GM12878 (cell line): ENCODE measurements at places on chromosomes 4 and X.

- no peak for DNase-seq
Measured at GRCh38 chrX:149937871-149938426, 342 bp downstream of the EOLA2 start.

GRCh38 chr4:169252339-169253112, 18.2 kb downstream of the SH3RF1 start:
- no peak for DNase-seq

DNA sequence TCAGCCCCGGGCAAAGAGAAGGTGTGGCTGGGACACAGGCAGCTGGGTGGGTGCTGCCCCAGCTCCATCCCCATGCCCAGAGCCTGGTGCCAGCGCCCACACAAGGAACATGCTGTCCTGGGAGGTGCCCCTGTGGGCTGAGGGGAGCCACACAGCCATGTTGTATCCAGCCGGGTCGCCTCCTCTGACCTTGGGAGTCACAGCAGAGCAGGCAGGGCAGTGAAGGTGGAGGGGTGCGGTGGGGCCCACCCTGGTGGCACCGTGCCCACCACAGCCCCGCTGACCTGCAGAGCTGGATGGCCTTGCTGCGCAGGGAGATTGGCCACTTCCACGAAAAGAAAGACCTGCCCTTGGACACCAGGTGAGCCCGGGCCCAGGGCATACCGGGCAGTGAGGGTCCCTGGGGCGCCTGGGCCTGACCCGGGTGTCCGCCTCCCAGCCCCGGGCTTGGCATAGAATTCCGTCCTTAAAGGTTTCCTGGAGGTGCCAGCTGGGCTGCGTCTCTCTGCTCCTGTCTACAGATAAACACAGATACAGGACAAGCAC, 18.7 kb upstream of the ADD1 start:
- DNase-seq = no peak

DNA sequence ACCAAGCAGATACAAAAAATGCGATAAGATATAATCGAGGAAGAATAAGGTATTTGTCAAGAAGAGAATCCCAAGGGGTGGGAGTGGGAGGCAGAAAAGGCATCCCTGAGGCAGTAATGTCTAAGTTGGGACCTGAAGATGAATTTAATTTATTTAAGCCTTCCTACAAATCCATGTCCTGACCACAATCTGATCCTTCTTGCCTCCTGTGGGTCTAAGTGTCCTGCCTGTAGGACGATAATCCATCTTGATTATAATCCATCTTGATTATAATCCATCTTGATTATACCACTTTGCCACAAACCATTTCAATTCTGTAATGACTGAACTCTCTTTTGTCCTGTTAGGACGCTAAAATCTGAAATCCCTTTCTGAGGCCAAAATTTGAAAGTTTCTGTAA, 130.2 kb downstream of the COL25A1 start:
- DNase-seq = no peak

- DNase-seq = no peak
Measured at GRCh38 chrX:17414839-17415238, 39.8 kb downstream of the NHS start.

- no peak for DNase-seq
Measured at GRCh38 chr4:6474705-6475457, 2.5 kb upstream of the PPP2R2C start.

DNA sequence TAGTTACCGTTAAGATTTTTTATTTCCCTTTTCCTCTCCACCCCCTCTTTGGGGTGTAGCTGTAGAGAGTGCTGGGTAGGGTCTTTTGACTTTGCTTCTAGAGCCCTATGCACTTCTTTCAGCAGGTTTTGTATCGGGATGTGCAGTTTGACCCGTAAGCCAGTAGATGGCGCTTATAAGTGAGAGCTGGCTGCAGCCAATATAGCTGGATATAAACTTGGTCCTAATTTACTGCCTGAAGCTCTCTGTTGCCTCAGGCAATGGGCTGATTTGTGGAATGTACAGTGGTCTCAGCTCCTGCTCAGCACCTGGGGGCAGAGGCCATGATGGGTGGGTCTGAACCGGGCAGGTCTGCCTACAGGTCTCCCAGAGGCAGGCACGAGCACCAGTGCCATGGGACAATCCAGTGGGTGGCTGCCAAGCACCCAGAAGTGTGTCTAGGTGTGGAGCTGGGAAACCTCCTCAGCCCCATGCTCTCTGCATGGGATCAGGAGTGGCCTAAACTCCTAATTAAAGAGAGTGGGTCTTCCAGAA, 146.5 kb downstream of the SPANXN1 start:
- no peak for DNase-seq

- DNase-seq = no peak
Measured at GRCh38 chrX:101709384-101709783, 49.7 kb upstream of the ARMCX2 start.

- DNase-seq = no peak
Measured at GRCh38 chr4:3527914-3528876, 4.0 kb downstream of the LRPAP1 start.

DNA sequence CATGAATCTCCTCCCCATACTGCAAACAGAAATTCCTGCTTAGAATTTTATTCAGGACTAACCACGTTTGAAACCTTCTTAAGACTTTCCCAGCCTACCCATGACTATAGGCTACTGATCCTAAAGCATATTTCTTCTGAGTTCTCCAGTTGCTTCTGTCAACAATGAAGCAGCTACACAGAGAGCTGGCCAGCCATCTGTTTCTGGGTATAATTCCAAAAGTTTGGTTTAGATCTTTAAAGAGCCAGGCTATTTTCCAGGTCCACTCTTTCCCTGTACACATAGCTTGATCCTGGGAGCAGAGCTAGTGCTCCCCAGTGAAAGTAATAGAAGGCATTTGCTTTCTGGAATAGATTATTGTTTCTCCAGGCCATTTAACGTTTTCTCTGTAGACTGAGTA, 4.0 kb upstream of the ITM2A start:
- no peak for DNase-seq

GRCh38 chrX:73831500-73831899, 268.5 kb downstream of the CHIC1 start:
- no peak for DNase-seq

DNA sequence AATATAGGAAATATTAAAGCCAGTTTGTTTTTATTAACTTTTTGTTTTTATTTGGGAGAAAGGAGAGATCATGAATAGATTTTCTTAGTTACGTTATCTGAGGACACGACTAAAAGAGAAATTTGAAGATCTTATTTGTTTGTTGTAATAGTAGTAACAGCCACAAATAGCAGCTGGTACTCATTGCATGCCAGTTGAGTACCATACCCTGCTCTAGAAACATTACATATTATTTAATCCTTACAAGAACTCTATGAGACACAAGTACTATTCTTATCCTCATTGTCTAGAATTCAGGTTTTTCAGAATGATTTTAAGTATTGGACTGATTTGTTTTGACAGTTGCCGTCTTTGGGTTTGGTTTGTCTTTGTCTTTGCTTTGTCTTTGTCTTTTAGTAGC, 31.8 kb downstream of the USP53 start:
- no peak for DNase-seq

DNA sequence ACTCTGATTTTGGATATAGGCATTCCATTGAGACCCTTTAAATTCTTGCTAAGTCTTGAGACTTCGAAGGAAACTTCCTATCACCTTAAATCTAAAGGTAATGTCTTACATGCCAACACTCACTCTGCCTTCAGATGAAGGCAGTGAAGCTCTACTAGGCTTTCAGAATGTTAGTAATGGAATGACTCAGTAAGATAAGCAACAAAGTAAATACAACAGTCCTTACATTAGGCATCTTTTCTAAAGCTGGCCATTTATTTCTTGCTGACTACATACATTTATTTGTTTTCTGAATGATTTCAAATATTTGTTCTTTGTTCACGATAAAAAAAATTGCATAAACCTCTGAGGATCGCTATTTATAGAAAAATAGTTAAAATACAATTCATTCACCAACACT, 43.5 kb downstream of the ASIC5 start:
- no peak for DNase-seq

GRCh38 chrX:73681408-73681807, 118.4 kb downstream of the CHIC1 start:
- no peak for DNase-seq

DNA sequence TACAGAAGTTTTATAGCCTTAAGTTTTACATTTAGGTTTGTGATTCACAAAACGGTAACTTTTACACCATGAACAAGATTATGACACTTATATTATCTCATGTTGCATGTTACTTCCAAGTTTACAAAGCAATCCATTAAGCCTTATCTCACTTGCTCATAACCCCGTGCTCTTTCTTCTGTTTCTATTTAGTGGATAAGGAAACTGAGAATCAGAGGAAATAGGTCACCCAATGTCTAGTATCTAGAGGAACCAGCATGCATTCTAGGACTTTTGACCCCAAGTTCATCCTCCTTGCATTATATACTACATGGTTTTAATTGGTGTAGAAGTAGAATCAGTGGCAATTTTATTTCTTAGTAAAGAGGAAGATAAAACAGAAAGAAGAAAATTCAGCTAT, 67.0 kb upstream of the ANXA3 start:
- DNase-seq = no peak

DNA sequence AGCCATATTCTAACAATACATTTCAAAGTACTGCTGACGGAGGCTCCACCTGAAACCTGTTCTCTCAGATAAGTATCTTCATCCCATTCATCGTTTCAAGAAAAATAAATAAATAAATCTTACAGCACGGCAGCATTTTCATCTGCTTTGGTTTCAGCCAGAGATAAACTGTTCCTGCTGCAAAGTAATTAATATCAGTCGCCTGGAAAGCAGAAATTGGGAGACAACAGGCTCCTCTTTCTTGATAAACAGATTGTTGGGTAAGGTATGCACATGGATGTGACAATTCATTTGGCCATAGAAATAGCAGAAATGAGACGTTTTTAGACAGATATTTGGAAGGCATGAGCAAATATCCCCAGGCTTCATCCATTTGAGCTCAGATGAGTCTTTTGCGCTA, 110.4 kb downstream of the PPARGC1A start:
- DNase-seq = no peak

DNA sequence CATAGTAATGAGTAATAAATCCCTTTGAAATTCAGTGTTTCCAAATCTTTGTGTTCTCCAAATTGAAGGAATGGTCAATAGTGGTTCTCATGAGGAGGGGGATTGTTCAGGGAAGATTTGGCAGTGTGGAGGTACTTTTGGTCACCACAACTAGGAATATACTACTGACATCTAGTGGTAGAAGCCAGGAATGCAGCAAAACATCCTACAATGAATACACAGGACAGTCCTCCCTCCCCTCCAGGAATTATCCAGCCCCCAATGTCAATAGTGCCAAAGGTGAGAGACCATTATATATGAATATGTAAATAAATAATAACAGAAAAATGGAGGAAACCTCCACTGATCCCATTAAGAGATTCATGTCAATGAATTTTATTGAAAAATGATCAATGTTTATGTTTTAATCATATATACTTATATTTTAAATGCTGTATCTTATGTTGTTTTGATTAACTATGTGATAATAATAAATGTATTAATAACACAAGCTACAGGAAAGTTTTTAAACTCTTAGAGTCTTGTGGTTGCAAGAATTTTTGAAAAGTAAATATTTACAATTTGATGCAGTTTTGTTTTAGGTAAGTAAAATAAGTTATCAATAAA, 14.4 kb upstream of the FAM9A start:
- DNase-seq = peak; percentile 4

- no peak for DNase-seq
Measured at GRCh38 chr4:3192188-3192587, 56.8 kb upstream of the MSANTD1 start.

DNA sequence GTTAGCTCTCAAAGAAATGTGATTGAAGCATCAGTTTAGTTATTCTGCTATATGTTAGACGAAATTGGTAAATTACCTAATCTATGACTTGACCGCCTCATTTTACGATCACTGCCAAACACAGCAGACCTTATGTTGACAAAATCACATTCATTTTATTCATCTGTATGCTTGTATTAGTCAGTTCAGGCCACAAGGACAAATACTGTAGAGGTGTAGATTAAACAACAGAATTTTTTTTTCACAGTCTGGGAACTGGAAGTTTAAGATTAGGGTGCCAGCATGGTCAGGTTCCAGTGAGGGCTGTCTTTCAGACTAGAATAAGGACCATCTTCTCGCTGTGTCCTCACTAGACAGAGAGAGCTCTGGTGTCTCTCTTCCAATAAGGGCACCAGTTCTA, 177.1 kb downstream of the NWD2 start:
- DNase-seq = no peak

GRCh38 chr4:55442541-55442940, 46.8 kb downstream of the TMEM165 start:
- DNase-seq = no peak

- DNase-seq = no peak
Measured at GRCh38 chr4:47674144-47674543, 163.7 kb downstream of the CORIN start.

- DNase-seq = no peak
Measured at GRCh38 chr4:40401631-40402030, 66.5 kb downstream of the CHRNA9 start.

GRCh38 chrX:43836435-43837184, 45.6 kb downstream of the MAOB start:
- DNase-seq = no peak

DNA sequence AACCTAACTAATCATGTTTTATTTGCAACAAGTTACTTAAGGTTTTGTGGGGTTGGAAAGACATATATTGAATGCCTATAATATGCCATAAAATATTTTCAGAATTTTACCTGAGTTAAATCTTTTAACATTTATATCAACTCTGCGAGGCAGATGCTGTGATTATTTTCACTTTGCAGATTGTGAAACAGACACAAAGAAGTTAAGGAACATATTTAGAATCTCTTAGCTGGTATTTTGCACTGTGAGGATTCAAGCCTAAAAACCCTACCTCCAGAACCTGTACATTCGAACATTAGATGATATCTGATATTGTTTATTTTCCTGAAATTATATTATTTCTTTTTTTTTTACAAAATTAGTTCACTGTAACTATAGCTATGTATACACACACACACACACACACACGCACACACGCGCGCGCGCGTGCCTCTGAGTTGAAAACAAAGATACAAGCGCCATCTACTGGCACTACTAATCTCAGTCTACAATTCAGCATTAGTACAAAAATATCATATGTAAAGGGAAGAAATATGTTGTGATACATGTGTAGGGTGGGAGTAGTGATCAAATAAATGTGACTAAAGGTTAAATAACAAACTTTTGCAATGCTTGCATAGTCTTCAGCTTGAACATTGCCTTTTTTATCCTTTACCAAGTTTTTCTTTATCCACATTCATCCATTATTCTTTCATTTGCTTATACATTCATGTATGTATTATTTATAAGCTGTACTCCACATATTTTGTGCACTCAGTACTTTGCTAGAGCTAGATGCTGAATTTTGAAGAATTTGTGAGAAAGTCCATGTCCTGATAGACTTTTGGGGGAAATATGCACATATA, 61.5 kb downstream of the ANXA10 start:
- DNase-seq = peak; percentile 4
